ENCODE measurements at places on chromosomes 7 and 10. TPM values are rescaled to one million over a fixed set of nuclear protein-coding genes. Genes with fewer than 3 reads are reported as not detected.
A peak's percentile ranks its signal among the peaks of the same experiment; 100 is the strongest.

DNA sequence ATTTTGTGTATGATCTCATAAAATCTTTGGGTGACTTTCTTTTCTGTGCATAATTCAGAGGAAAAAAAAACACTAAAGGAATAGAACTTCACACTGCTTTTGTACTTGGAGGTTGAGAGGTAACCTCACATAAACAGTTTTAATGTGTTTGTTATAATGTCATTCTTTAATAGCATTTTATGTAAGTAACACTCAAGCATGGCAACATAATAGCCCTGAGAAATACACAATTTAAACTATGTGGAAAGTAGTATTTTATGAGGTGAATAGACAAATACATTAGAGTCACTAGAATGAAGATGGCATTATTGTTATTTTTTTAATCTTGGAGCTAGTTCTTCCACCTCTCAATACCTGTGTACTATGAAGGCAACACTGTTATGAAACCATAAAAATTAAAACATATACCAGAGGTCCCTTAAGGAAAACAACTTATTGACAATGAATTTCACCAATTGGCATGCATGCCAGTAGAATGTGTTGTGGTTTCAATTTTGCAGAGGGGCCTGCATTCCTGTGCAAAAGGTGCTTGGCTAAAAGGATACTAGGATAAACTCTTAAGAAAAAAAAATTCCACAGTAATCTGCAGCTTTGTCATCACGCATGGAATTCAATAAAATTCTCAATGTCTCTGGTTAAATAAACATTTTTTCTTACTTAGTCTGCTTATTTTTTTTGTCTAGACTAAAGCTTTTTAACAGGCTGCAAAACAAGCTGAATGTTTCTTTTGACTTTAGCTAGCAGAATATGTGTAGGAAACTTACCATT is 102.5 kb downstream of the CD36 start:
- H3K36me3 ChIP-seq = no peaks in the 10 kb centered on the region
- no peak for DNase-seq
- no peak overlapping the region for H3K27ac ChIP-seq
- no peaks in the 10 kb centered on the region for H3K27me3 ChIP-seq
- no peak overlapping the region for H3K4me3 ChIP-seq
- H3K4me1 ChIP-seq = no peaks in the 10 kb centered on the region

DNA sequence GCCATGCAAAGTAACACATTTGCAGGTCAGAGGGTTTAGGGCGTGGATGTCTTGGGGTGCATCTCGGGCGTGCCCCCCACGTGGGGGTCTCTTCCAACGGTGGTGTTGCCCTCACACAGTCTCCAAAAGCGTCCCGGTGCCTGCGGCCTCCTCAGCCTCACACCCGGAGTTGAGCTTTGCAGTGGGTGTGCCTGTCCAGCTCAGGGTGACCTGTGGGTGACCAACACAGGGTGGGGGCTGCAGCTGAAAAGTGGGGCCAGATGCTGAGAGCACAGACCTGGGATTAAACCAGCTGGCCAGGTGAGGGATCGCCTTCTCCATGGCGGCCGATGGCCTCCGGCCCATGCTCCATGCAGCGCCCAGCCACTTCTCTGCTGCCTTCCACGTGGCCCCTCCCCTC is 63.1 kb downstream of the PWWP2B start:
- H3K4me3 ChIP-seq = no peak overlapping the region
- peaks cover 2% of the 10 kb centered on the region for H3K4me1 ChIP-seq
- no peak for DNase-seq
- no peaks in the 10 kb centered on the region for H3K27me3 ChIP-seq
- H3K36me3 ChIP-seq = no peaks in the 10 kb centered on the region
- no peak overlapping the region for H3K27ac ChIP-seq

DNA sequence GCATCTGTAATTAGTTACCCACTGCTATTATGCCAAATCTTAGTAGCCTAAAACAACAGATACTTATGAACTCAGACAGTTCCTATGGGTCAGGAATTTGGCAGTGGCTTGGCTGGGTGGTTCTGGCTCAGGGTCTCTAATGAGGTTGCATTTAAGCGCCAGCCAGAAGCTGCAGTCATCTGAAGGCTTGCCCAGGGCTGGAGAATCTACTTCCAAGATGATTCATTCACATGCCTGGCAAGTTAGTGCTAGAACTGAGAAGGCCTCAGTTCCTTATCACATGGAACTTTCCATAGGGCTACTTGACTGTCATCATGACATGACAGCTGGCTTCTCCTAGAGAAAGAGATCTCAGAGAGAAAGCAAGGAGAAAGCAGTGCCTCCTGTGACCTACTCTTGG is 121.3 kb downstream of the AVL9 start:
- no peak for DNase-seq
- no peak overlapping the region for H3K4me3 ChIP-seq
- H3K36me3 ChIP-seq = no peaks in the 10 kb centered on the region
- no peaks in the 10 kb centered on the region for H3K4me1 ChIP-seq
- H3K27me3 ChIP-seq = peaks cover 3% of the 10 kb centered on the region

DNA sequence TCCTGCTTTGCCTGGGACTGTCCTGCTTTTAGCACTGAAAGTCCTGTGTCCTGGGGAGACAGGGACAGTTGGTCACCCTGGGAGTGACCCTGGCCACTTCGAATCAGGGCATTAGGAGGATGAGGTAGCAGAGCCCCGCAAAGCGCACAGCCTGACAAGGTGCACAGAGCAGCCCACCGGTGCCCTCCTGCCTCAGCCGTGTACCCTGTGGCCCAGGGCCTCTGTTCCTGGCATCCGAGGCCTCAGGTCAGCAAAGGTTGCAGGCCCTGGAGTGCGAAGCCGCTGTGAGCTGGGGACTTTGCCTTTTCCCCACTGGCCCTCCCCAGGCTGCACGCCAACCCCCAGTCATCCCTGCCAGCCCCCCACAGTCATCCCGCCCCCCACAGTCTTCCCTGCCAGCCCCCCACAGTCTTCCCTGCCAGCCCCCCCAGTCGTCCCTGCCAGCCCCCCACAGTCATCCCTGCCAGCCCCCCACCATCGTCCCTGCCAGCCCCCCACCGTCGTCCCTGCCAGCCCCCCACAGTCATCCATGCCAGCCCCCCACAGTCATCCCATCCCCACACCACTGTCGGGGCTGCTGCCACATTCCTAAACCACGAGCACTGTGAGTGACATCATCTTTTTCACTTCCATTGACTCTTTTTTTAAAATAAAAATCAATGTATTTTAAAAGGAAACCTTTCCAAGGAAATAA is 91.8 kb downstream of the RGS10 start:
- H3K36me3 ChIP-seq = no peaks in the 10 kb centered on the region
- H3K27me3 ChIP-seq = no peaks in the 10 kb centered on the region
- no peak for DNase-seq
- H3K4me1 ChIP-seq = peaks cover 3% of the 10 kb centered on the region
- no peak overlapping the region for H3K27ac ChIP-seq

DNA sequence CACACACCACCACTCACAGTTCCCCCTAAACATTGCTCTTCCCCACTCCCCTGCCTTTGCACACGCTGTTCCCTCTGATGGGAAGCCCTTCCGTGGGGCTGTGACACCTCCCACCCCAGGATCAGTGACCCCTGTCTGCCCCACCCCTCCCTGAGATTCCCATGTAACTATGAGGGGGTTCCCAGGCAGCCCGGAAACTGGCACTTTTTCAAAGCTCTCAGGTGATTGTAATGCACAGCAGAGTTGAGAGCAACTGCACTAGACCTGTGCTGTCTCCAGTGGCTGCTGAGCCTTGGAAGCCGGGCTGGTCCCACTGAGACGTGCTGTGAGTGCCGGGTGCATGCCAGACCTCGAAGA is 29.8 kb downstream of the GPRIN2 start:
- H3K4me1 ChIP-seq = no peaks in the 10 kb centered on the region
- no peak overlapping the region for H3K4me3 ChIP-seq
- no peak overlapping the region for H3K27ac ChIP-seq
- no peak for DNase-seq
- no peaks in the 10 kb centered on the region for H3K27me3 ChIP-seq

GRCh38 chr10:112552593-112553110 is 105.6 kb downstream of the VTI1A start:
- H3K36me3 ChIP-seq = peaks cover 2% of the 10 kb centered on the region
- no peaks in the 10 kb centered on the region for H3K27me3 ChIP-seq

DNA sequence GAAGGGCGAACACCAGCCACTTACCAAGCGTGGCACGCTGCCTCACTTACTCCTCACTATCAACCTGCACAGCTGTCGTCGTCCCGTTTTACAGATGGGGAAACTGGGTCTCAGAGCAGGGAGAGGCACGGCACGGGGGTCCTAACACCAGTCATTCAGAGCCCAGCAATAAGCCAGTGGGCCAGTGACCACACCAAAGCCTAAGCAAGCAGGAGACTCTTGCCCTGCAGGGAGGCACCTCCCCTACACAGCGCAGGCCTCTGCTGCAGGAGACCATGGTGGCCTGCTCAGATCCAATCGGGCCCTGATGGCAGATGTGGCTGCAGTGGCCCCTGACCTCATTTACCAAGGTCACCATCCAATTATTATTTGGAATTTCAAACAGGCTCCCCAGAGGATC is 4.8 kb downstream of the SLIT1 start:
- peaks cover 41% of the 10 kb centered on the region for H3K27me3 ChIP-seq
- H3K4me3 ChIP-seq = no peak overlapping the region
- DNase-seq = no peak
- no peak overlapping the region for H3K27ac ChIP-seq

- H3K4me3 ChIP-seq = no peak overlapping the region
- H3K27me3 ChIP-seq = peaks cover 2% of the 10 kb centered on the region
These were observed 7.6 kb downstream of the FAM53B start for GRCh38 chr10:124736491-124737136.

CFAP43 gene
- total RNA-seq = not detected

GRCh38 chr7:29248713-29249382 is 54.3 kb downstream of the CHN2 start:
- peaks cover 6% of the 10 kb centered on the region for H3K36me3 ChIP-seq
- no peak overlapping the region for H3K27ac ChIP-seq

NAT16 gene
- total RNA-seq = not detected

DNA sequence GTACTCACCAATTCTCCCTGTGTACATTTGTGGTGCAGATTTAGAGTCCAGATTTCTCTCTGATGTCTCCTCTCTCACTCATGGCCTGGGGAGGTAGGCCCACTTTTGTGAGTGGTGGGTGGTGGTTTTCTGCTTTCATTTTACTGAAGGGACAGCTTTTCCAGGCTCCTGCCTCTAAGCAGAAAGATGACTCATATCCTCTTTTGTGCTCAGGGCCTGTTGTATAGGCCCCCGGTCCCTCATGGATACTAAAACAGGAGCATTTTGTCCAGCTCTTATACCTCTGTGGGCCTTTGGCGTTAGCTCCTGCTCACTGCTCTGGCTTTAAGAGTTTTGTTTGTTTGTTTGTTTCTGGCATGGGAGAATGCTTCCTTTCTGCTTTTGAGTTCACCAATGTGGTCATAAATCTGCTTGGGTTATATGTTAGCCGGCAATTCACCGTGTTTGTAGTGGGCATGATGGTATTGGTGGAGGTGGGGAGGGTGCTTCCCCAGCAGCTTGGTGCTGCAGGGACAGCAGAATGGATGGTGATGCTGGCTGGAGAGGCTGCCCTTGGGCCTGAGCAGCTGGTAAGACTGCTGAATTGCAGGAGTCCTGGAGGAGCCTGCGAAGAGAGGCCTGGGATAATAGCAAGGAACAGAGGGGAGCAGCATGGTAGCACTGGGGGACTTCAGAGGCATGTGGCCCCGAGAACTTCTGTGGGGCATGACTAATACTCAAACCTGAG is 468.7 kb downstream of the RPS24 start:
- no peak overlapping the region for H3K4me3 ChIP-seq
- DNase-seq = no peak
- H3K27ac ChIP-seq = no peak overlapping the region
- H3K4me1 ChIP-seq = peaks cover 3% of the 10 kb centered on the region
- no peaks in the 10 kb centered on the region for H3K36me3 ChIP-seq

DNA sequence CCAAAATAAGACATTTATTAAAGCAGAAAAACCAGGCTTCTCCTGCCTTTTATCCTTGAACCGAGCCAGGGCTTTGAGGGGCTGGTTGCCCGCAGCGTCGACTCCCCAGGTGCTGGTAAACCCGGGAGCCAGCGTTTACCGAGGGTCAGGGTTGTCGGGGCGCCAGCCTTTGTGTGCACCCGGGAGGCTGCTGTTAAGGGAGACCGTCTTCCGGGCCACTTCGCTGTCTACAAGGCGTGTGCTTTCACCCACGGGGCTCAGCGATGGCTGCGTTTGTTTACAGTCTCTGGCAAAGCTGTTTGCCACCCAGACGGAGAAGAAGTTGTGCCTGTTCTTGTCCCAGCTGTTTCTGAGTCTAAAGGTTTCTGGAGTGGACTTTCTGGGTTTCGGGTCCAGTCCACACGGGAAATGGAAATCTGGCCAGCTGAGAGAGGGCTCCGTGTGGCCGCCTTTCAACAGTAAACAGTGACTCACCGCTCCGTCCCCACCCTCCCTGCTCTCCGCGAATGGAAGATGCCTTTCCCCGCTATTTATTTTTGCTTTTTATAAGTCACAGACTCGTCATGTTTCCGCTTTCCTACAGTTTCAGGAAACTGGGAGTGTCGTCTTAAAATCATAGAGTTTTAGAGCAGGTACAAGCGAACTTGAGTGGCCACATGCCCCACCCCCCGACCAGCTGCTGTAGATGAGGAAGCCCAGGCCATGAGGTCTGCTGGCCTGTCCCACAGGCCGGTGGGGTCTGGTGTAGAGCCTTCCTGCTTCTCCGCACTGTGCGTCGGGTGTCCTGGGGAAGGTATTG is 2.2 kb downstream of the MAFK start:
- H3K36me3 ChIP-seq = no peaks in the 10 kb centered on the region
- H3K27ac ChIP-seq = peak overlapping the region; percentile 90
- peaks cover 2% of the 10 kb centered on the region for H3K27me3 ChIP-seq
- peak; percentile 69 for DNase-seq
- peaks cover 32% of the 10 kb centered on the region for H3K4me1 ChIP-seq

LRRD1 gene
- not detected for total RNA-seq

GRCh38 chr7:45892407-45893035 is 4.2 kb downstream of the IGFBP1 start:
- H3K4me3 ChIP-seq = no peak overlapping the region
- no peaks in the 10 kb centered on the region for H3K4me1 ChIP-seq
- peaks cover 56% of the 10 kb centered on the region for H3K27me3 ChIP-seq
- DNase-seq = no peak
- H3K36me3 ChIP-seq = no peaks in the 10 kb centered on the region
- no peak overlapping the region for H3K27ac ChIP-seq

GRCh38 chr7:151453326-151453791 is 13.4 kb upstream of the CRYGN start:
- no peak overlapping the region for H3K27ac ChIP-seq
- H3K36me3 ChIP-seq = no peaks in the 10 kb centered on the region
- no peak overlapping the region for H3K4me3 ChIP-seq
- peaks cover 31% of the 10 kb centered on the region for H3K27me3 ChIP-seq

- no peaks in the 10 kb centered on the region for H3K4me1 ChIP-seq
- no peak for DNase-seq
- H3K27me3 ChIP-seq = no peaks in the 10 kb centered on the region
- no peak overlapping the region for H3K27ac ChIP-seq
- no peak overlapping the region for H3K4me3 ChIP-seq
These were observed 543.1 kb upstream of the MBL2 start for GRCh38 chr10:53315709-53316108.

GRCh38 chr7:82444220-82444909 is 788 bp upstream of the CACNA2D1 start:
- no peak overlapping the region for H3K4me3 ChIP-seq
- H3K27ac ChIP-seq = peak overlapping the region; percentile 36
- no peak for DNase-seq
- no peaks in the 10 kb centered on the region for H3K36me3 ChIP-seq
- no peaks in the 10 kb centered on the region for H3K4me1 ChIP-seq

- peak; percentile 79 for DNase-seq
- H3K36me3 ChIP-seq = peaks cover 42% of the 10 kb centered on the region
- H3K27me3 ChIP-seq = no peaks in the 10 kb centered on the region
- peak overlapping the region; percentile 49 for H3K4me3 ChIP-seq
- peaks cover 81% of the 10 kb centered on the region for H3K4me1 ChIP-seq
These were observed 8.1 kb downstream of the STK17A start for GRCh38 chr7:43590862-43591557.

GRCh38 chr7:37193087-37193774 is 255.4 kb downstream of the ELMO1 start:
- H3K4me1 ChIP-seq = no peaks in the 10 kb centered on the region
- no peak for DNase-seq
- H3K27ac ChIP-seq = no peak overlapping the region
- no peaks in the 10 kb centered on the region for H3K27me3 ChIP-seq
- no peak overlapping the region for H3K4me3 ChIP-seq

Data from activated CD8-positive, alpha-beta memory T cell treated with anti-CD3 and anti-CD28 coated beads, Interleukin-2, amount 10 ng/mL, durations not matched to agents 7 days and 5 days (primary cell).